Smooth muscle cell of the coronary artery (primary cell): ENCODE measurements at places on chromosomes 1 and 21. TPM values are rescaled to one million over a fixed set of nuclear protein-coding genes. Genes with fewer than 3 reads are reported as not detected.

Gene FCRL5
- not detected in 2 replicates for total RNA-seq

Gene UMODL1
- under 0.01 TPM in 1 of 2 replicates, not detected in the other for total RNA-seq

Gene SPRR4
- not detected in 2 replicates for total RNA-seq

Gene RIMKLA
- not detected in 2 replicates for total RNA-seq

Gene ST6GALNAC5
- total RNA-seq: 0.90 and 4.8 TPM in 2 replicates

Gene ACTA1
- total RNA-seq: not detected in 2 replicates

Gene LGALS8
- total RNA-seq: 33.1 and 50.1 TPM in 2 replicates

Gene WNT4
- total RNA-seq: under 0.01 and 0.23 TPM in 2 replicates

Gene TAS1R3
- total RNA-seq: 0.15 and 0.35 TPM in 2 replicates

Gene TPM3
- total RNA-seq: 517 and 625 TPM in 2 replicates

Gene MATN1
- total RNA-seq: 0.23 TPM in 1 of 2 replicates, not detected in the other

Gene OR14C36
- not detected in 2 replicates for total RNA-seq

Gene ERICH3
- total RNA-seq: under 0.01 TPM in 1 of 2 replicates, not detected in the other

Gene KCNJ9
- total RNA-seq: under 0.01 TPM in 1 of 2 replicates, not detected in the other

Gene SPRR1B
- not detected in 2 replicates for total RNA-seq

Gene CTH
- 2.6 and 2.7 TPM in 2 replicates for total RNA-seq

Gene LCE2C
- not detected in 2 replicates for total RNA-seq

Gene TRIM46
- 1.5 and 3.5 TPM in 2 replicates for total RNA-seq

Gene PAQR6
- total RNA-seq: 0.12 and 0.23 TPM in 2 replicates

Gene TNFRSF9
- 1.2 TPM in 1 of 2 replicates, not detected in the other for total RNA-seq

Gene CHI3L1
- 0.15 and 231 TPM in 2 replicates for total RNA-seq

Gene CR1L
- total RNA-seq: not detected in 2 replicates

Gene FCGR3B
- not detected in 2 replicates for total RNA-seq

Gene SPATA21
- total RNA-seq: not detected in 2 replicates

Gene S100A16
- 98.3 and 375 TPM in 2 replicates for total RNA-seq

Gene SLC22A15
- 3.0 and 6.9 TPM in 2 replicates for total RNA-seq

Gene SDHC
- 11.1 and 32.2 TPM in 2 replicates for total RNA-seq

Gene C1orf116
- total RNA-seq: not detected in 2 replicates

Gene KLHL21
- total RNA-seq: 21.9 and 65.6 TPM in 2 replicates

Gene KANK4
- 0.08 TPM in 1 of 2 replicates, not detected in the other for total RNA-seq

Gene RCSD1
- total RNA-seq: 0.08 and 0.12 TPM in 2 replicates

Gene CHIA
- total RNA-seq: not detected in 2 replicates

Gene KIAA1614
- total RNA-seq: 4.7 and 6.6 TPM in 2 replicates

Gene DIO1
- not detected in 2 replicates for total RNA-seq

Gene TSPAN2
- 0.23 TPM in 1 of 2 replicates, not detected in the other for total RNA-seq

Gene CCDC27
- total RNA-seq: not detected in 2 replicates
